Stomach (tissue), 19 donors: ENCODE measurements at places on chromosomes 7 and 10. TPM values are rescaled to one million over a fixed set of nuclear protein-coding genes. Genes with fewer than 3 reads are reported as not detected.

Gene SFMBT2
- total RNA-seq = 1.2 TPM

Gene ACHE
- not detected for total RNA-seq

Gene NPFFR1
- not detected for total RNA-seq

Gene CPVL
- not detected for total RNA-seq

Gene MPP7
- 27.2 TPM for total RNA-seq

Gene CADPS2
- total RNA-seq = 38.7 TPM

Gene TMEM178B
- total RNA-seq = under 0.01 TPM

Gene ZC3HAV1L
- 22.8 TPM for total RNA-seq

Gene PRRT4
- not detected for total RNA-seq

Gene LLCFC1
- not detected for total RNA-seq

DNA sequence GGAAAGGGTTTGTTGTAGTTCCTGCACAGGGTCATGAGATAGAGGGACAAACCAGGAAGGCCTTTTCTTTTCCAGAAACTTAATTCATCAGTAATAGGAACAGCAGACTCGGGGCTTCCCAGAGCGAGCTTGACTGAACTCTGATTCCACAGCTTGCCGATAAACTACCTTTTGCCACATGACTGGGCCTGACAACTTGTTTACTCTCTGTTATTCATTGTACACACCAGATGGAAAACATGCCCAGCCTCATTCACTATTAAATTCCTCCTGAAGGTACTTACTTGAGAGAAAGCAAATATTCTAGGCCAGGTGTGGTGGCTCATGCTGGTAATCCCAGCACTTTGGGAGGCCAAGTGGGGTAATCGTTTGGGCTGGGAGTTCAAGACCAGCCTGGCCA is 77.1 kb upstream of the FGFR2 start:
- no peak for DNase-seq
- H3K4me1 ChIP-seq = no peaks in the 10 kb centered on the region

- peaks cover 28% of the 10 kb centered on the region for H3K4me1 ChIP-seq
- H3K36me3 ChIP-seq = no peaks in the 10 kb centered on the region
- DNase-seq = no peak
Measured at GRCh38 chr10:117160567-117160966, 22.5 kb upstream of the VAX1 start.

GRCh38 chr7:51046103-51046466 is 263.4 kb upstream of the GRB10 start:
- H3K4me1 ChIP-seq = peaks cover 7% of the 10 kb centered on the region
- H3K27ac ChIP-seq = no peak overlapping the region
- peaks cover 3% of the 10 kb centered on the region for H3K36me3 ChIP-seq
- no peak for DNase-seq

GRCh38 chr7:139072796-139073195 is 36.7 kb downstream of the ZC3HAV1 start:
- no peak for DNase-seq
- H3K4me3 ChIP-seq = no peak overlapping the region
- H3K36me3 ChIP-seq = peaks cover 55% of the 10 kb centered on the region
- H3K27me3 ChIP-seq = no peaks in the 10 kb centered on the region
- no peak overlapping the region for H3K27ac ChIP-seq
- H3K4me1 ChIP-seq = peaks cover 9% of the 10 kb centered on the region

- H3K4me1 ChIP-seq = no peaks in the 10 kb centered on the region
- no peaks in the 10 kb centered on the region for H3K36me3 ChIP-seq
- H3K27me3 ChIP-seq = no peaks in the 10 kb centered on the region
Measured at GRCh38 chr10:131833446-131834080, 67.2 kb upstream of the PPP2R2D start.

DNA sequence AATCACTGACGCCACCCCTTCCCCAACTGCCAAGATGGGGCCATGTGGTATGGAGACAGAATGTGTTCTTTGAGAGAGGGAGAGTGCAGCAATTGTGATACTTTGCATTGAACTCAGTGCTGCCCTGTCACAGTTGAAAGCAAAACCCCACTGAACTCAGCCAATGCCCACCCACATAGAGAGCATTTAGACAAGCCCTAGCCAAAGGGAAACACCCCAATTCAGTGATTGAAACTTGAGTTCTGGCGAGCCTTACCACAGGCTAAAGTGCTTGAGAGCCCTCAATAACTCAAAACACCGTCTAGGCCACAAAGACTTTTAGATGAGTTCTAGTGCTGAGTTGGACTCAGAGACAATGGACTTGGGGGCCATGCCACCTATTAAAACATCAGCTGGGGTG is 751.9 kb upstream of the POT1 start:
- DNase-seq = no peak
- H3K27ac ChIP-seq = no peak overlapping the region
- H3K4me3 ChIP-seq = no peak overlapping the region
- no peaks in the 10 kb centered on the region for H3K36me3 ChIP-seq

GRCh38 chr7:157851501-157852067 is 514.8 kb downstream of the DNAJB6 start:
- H3K27ac ChIP-seq = peak overlapping the region; percentile 56
- H3K27me3 ChIP-seq = no peaks in the 10 kb centered on the region
- DNase-seq = peak; percentile 82

DNA sequence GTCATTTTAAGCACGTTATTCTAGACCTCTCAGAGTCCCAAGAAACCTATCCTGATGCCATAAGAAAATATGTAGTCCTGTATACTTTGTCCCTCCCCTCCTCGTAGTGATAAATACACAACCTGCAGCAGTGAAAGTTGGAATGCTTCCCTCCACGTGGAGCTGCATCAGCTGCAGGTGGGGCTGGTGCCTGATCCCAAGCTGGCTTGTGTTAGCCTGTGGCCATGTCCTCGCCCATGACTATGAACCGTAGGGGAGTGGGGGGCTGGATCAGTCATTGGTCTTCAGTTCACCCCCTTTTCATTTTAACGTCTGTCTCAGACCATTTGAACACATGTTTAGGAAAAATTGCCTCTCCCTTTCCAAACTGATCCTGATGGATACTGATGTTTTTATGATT is 171.4 kb upstream of the HABP2 start:
- no peaks in the 10 kb centered on the region for H3K27me3 ChIP-seq
- H3K27ac ChIP-seq = no peak overlapping the region
- no peak overlapping the region for H3K4me3 ChIP-seq
- no peak for DNase-seq
- no peaks in the 10 kb centered on the region for H3K36me3 ChIP-seq
- peaks cover 52% of the 10 kb centered on the region for H3K4me1 ChIP-seq

DNA sequence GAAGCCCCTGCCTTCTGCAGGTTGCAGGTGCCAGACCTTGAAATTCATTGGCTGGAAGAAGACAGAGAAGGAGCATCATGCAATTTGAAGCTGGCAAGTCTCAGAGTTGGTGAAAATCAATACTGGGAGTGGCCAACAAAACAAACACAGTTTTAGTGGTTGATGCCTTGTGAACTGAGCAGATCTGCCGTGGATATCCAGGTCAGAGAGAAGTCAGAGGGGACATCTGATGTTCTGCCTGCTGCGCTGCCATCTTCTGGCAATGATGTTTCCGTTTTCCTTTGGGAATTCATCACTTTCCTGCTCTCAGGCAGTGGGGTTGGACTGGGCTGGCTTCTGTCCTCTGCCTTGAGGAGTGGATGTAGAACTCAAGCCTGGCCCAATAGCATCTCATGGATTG is 132.0 kb downstream of the RPS24 start:
- H3K4me1 ChIP-seq = no peaks in the 10 kb centered on the region
- no peak overlapping the region for H3K4me3 ChIP-seq
- H3K27ac ChIP-seq = no peak overlapping the region

DNA sequence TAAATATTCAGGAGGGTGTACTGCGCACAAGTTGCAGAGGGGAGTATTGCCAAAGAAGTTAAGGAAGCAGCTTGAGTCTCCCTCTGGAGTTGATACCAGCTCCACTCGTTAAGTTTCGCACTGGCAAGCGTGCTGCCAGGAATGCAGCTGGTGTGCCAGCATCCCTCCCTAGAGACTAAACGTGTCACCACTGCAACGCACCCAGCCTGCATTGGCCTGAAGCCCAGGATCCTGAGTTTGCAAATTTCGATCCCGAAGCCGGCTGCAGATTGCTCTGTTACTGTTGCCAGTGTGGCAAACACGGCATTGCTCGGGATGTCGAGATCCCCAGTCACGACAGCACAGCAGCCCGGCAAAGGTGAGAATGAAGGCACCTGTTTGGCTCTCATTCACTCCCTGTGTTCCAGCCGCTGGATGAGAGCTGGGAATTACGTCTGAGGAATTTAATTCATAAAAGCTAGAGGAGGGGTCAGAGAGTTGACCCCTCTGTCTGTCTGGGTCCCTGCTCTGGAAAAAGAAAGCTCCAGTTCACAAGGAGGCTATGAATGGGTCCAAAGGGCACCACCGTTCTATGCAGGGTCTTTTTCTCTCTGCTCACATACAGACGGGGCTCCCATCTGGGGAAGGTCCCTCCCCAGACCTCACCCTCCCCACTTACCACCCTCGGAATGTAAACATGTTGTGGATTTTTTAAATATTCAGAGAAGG is 61.0 kb downstream of the NRP1 start:
- peaks cover 19% of the 10 kb centered on the region for H3K36me3 ChIP-seq
- peak overlapping the region; percentile 78 for H3K27ac ChIP-seq
- peak; percentile 94 for DNase-seq
- H3K27me3 ChIP-seq = no peaks in the 10 kb centered on the region
- peaks cover 41% of the 10 kb centered on the region for H3K4me1 ChIP-seq
- peak overlapping the region; percentile 24 for H3K4me3 ChIP-seq

DNA sequence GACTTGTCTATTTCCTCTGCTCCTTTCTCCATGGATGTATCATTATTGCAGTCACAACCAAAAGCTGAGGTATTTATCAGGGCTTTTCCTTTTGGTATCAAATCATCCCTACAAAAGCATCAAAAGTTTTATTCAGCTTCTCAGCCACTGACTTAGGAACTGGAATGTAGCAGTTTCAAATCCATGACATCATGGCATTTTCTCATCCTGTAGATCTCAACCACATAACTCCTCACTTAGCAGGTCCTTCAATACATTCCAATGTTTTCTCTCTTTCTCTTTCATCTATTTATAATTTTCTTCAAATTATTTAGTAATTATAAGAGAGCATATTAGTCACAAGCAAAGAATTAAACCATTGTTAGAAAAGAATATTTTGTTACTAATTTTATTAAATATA is 537.4 kb upstream of the SORCS1 start:
- H3K4me1 ChIP-seq = no peaks in the 10 kb centered on the region
- H3K27ac ChIP-seq = no peak overlapping the region
- H3K36me3 ChIP-seq = no peaks in the 10 kb centered on the region
- H3K27me3 ChIP-seq = no peaks in the 10 kb centered on the region
- no peak overlapping the region for H3K4me3 ChIP-seq

DNA sequence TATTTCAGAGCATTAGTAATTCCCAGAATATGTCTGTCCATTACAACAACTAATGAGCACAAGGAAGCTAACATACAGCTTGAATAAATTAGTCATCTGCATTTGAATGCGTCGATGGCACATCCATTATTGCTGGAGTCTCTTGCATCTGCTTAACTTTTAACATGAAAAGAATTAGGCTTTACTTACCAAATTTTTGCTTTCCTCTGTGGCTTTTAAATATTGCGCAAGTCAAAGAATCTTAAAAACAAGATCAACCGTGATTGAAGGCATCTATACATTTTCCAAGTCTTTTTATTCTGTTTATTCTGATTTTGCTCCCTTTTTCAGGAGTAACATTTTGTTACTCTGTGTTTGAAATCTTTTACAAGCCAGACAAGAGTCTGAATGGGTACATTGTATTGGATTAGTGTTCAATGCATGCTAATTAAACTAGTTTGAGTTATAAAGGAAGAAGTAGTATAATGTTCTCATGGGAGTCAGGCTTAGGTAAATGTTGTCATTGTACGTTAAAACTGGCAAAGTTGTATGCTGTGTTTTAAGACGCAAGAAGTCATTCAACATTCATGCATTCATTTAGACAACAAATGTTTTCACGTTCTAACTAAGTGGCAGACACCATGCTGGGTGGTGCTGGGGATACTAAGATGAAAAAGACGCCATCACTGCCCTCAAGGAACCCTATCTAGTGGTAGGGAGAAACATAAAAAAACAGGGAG is 4.0 kb upstream of the CACNB2 start:
- DNase-seq = no peak
- H3K27me3 ChIP-seq = peaks cover 18% of the 10 kb centered on the region
- H3K36me3 ChIP-seq = no peaks in the 10 kb centered on the region
- no peak overlapping the region for H3K27ac ChIP-seq
- H3K4me1 ChIP-seq = no peaks in the 10 kb centered on the region

- H3K36me3 ChIP-seq = no peaks in the 10 kb centered on the region
- H3K4me1 ChIP-seq = no peaks in the 10 kb centered on the region
Measured at GRCh38 chr7:52270301-52270700, 765.1 kb upstream of the POM121L12 start.

DNA sequence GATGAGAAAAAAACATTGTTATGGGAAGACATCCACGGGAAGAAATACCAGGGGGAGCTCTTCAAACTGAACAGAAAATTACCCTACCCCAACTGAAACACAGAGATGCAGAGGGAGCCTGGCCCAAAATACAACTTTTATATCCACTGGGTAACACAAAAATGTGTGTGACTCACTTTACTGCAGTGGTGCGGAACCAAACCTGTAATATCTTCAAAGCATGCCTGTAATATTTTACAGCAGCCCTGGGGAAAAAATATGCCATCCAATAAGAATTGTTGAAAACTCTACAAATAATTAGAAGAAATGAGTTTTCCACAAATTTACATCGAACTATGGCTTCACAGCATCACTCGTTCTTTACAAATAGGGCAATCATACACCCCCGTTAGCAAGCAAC is 49.8 kb upstream of the SRRM3 start:
- no peak for DNase-seq
- no peak overlapping the region for H3K4me3 ChIP-seq
- H3K36me3 ChIP-seq = no peaks in the 10 kb centered on the region
- H3K27ac ChIP-seq = no peak overlapping the region
- H3K4me1 ChIP-seq = peaks cover 9% of the 10 kb centered on the region
- H3K27me3 ChIP-seq = no peaks in the 10 kb centered on the region

DNA sequence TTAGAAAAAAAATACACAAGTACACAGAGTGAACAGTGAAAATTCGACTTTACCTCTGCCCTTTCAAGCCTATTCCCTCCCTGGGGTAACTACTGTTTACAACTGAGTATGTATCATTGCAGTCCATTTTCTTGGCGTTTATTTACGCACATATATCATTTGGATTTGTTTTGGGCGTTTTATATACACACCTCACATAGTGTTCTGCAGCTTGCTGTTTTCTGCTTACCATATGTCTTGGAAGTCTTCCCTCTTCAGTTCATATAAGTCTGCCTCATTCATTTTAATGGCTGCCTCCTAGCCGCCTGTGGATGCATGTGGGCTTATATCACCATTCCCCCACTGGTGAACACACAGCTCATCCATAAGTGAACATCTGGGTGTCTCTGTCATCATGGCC is 41.6 kb upstream of the COL13A1 start:
- H3K27me3 ChIP-seq = no peaks in the 10 kb centered on the region
- no peak overlapping the region for H3K27ac ChIP-seq
- no peaks in the 10 kb centered on the region for H3K36me3 ChIP-seq
- H3K4me3 ChIP-seq = no peak overlapping the region
- no peak for DNase-seq

- H3K36me3 ChIP-seq = no peaks in the 10 kb centered on the region
- no peak overlapping the region for H3K4me3 ChIP-seq
- no peaks in the 10 kb centered on the region for H3K27me3 ChIP-seq
- no peaks in the 10 kb centered on the region for H3K4me1 ChIP-seq
- no peak overlapping the region for H3K27ac ChIP-seq
Measured at GRCh38 chr7:118114175-118114574, 69.8 kb upstream of the LSM8 start.

GRCh38 chr10:17001961-17002749 is 127.5 kb downstream of the CUBN start:
- no peaks in the 10 kb centered on the region for H3K27me3 ChIP-seq
- H3K4me3 ChIP-seq = no peak overlapping the region
- peak overlapping the region; percentile 60 for H3K27ac ChIP-seq
- H3K4me1 ChIP-seq = peaks cover 3% of the 10 kb centered on the region
- DNase-seq = peak; percentile 81
- H3K36me3 ChIP-seq = no peaks in the 10 kb centered on the region

- H3K36me3 ChIP-seq = no peaks in the 10 kb centered on the region
- H3K4me3 ChIP-seq = no peak overlapping the region
- DNase-seq = no peak
Measured at GRCh38 chr10:16996530-16996964, 133.1 kb downstream of the CUBN start.
